ENCODE measurements at places on chromosomes 7 and 10.

- DNase-seq: no peak
Measured at GRCh38 chr10:29317027-29317420, 28.2 kb downstream of the LYZL1 start.

GRCh38 chr10:48468866-48469511, 135.9 kb downstream of the ARHGAP22 start:
- no peak for DNase-seq

- DNase-seq: no peak
Measured at GRCh38 chr7:36726806-36727503, 2.7 kb upstream of the AOAH start.

- DNase-seq: peak; percentile 55
Measured at GRCh38 chr10:62554632-62555199, 180.5 kb downstream of the ZNF365 start.

GRCh38 chr7:15204421-15204820, 301.9 kb upstream of the DGKB start:
- no peak for DNase-seq

GRCh38 chr7:157097056-157097329, 41.7 kb upstream of the UBE3C start:
- no peak for DNase-seq

DNA sequence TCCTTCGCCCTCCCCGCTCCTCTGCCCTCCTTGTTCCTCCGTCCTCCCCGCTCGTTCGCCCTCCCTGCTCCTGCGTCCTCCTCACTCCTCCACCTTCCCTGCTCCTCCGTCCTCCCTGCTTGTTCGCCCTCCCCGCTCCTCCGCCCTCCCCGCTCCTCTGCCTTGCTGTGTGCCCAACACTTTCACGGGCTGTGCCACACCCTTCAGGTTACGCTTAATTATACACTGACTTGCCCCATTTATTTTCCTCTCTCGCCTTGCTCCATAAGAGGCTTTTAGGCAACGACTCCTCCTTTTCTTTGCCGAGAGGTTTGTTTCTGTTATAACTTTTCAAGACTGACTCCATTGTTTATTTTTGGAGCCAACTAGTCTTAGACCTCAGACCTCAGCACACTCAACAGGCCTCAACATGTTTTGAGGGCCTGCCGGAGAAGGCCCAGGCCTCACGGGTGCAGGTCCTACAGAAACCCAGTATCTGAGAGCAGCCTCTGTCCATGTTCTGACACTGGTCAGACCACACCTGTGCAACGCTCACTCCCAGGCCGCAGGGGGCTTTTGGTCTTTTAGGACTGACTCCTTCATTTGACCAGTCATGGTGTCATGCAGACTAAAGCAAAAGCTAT, 18.2 kb upstream of the PRKAG2 start:
- no peak for DNase-seq

GRCh38 chr7:8389593-8390261, 43.7 kb upstream of the NXPH1 start:
- DNase-seq: no peak

DNA sequence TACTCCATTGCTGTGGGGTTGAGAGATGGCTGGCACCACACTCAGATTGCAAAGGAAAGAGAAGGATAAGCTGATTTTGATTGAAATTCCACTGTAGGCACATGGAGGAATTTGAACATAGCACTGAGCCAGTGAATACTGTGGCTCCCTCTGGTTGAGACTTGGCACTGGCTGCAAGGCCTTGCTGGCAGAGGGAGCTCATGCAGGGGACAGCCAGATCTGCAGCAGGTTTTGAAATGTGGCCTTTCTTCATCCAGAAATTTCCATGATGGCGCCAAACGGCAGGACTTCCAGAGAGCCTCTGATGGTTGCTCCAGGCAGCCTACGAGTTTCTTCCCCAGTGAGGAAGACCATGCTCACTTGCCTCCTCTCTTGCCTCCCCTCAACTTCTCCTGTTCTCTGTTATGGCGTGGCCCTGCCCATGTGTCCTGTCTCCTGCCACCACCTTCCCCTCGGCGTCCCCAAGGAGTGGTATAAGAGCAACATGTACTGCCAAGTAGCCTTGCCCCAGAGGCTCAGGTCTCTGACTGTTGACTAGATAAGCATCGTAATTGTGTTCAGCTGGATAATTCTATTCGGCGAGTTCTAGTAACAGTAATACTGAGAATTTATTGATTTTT, 265.6 kb downstream of the CCDC3 start:
- DNase-seq: no peak

GRCh38 chr10:62182595-62182994, 86.0 kb downstream of the RTKN2 start:
- DNase-seq: no peak

DNA sequence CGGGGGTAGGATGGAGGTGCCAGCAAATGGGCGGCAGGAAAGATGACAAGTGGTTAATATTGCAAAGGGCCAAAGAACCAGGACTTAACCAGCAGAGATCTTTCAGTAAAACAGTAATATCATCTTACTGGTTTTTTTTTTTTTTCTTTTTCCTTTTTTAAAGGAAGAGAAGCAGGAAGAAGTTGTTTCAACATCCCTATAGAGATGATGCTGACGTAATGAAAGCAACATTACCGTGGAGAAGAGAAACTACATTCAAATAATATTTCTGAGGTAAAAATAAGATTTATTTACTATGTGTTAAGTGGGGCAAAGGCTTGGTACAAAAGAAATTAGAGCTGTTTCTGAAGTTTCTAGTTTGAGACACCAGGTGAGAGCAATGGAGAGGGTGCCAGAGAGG, 11.0 kb downstream of the MINDY3 start:
- no peak for DNase-seq

- DNase-seq: no peak
Measured at GRCh38 chr7:88226886-88227516, 7.2 kb upstream of the SRI start.

DNA sequence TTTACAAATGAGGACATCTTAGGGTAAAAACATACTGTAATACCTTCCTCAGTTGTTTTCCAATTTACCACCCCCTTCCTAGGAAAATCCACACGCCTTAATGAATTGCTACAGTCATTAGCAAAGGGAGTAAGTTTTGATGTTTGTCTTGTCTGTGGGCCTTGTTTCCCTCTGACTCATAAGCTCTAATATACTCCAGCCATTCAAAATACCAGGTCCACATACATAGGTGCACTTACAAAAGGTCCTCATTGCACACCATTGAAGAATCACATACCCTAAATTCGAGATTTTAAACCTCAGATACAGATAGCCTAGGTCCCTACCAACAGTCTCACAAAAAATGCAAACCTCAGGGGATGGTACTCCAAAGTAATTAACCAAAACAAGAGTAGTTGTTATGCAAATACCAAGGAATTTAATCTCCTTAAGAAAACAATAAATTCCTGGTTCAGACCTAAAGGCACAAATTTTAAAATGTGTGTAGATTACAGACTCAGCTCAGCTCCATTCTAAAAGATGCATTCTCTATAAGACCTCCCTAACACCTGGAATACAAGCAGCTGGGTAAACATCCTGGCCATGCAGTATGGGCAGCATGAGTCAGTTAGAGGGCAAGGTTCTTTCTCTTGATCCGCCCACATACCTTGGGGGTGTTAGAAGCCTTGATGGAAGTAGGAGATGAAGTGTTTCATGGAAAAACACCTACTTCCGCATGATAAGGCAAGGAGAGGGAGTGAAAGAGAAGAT, 3.0 kb upstream of the LIPK start:
- DNase-seq: peak; percentile 37

GRCh38 chr10:57593983-57594573, 673.6 kb downstream of the IPMK start:
- DNase-seq: no peak

GRCh38 chr10:133230387-133231195, 574 bp downstream of the UTF1 start:
- DNase-seq: no peak

DNA sequence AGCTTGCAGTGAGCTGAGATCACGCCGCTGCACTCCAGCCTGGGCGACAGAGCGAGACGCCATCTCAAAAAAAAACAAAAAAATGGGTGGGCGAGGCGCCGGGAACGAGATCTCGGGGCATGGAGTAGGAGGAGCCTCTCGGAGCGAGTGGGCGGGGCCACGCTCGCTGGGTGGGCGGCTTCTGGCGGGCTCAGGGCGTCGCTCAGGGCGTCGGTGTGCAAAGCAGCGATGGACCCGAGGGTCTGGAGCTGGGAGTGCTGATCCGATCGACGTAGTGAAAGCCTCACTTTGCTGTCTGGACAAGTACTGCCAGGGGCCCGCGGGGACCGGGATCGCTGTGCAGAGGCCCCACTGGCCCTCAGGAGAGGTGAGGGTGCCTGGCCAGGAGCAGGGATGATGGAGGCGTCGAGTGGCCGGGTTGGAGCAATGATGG, 22.6 kb upstream of the AMZ1 start:
- DNase-seq: no peak

DNA sequence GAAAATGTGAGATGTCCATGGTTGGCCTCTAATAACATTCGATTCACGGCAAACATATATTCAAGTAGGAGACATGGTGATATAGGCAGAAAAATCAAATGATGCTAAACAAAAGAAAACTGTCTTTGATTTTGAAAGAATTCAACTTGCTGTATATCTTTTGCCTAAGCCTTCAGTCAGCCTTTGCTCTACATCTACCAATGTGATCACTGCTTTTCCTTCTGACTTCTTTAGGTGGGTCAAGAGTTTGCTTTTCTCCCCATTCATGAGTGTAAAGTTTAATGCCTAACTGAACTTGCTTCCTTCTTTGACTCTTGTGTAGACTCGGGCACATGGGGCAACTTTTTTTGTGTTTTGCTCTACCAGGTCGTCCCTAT, 417 bp upstream of the HIF1AN start:
- no peak for DNase-seq

DNA sequence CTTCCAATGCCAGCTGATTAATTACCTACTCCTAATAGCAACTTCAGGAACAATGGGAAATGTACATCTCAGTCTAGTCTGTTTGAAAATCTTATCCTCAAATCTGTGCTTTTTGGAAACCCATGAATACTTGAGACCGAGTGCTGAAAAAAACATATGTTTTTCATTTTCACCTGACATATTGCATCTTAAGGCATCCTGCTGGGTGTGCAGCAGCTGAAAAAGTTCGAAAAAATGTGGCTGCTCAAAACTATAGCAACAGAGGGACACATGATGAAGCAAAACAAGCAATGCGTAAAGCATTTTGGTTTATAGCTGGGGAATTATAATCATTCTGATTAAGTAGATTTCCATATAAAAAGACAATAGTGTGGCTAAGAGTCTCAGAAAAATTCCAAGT, 218.0 kb downstream of the CREB5 start:
- DNase-seq: no peak

GRCh38 chr7:17159500-17160037, 138.9 kb upstream of the AHR start:
- no peak for DNase-seq

DNA sequence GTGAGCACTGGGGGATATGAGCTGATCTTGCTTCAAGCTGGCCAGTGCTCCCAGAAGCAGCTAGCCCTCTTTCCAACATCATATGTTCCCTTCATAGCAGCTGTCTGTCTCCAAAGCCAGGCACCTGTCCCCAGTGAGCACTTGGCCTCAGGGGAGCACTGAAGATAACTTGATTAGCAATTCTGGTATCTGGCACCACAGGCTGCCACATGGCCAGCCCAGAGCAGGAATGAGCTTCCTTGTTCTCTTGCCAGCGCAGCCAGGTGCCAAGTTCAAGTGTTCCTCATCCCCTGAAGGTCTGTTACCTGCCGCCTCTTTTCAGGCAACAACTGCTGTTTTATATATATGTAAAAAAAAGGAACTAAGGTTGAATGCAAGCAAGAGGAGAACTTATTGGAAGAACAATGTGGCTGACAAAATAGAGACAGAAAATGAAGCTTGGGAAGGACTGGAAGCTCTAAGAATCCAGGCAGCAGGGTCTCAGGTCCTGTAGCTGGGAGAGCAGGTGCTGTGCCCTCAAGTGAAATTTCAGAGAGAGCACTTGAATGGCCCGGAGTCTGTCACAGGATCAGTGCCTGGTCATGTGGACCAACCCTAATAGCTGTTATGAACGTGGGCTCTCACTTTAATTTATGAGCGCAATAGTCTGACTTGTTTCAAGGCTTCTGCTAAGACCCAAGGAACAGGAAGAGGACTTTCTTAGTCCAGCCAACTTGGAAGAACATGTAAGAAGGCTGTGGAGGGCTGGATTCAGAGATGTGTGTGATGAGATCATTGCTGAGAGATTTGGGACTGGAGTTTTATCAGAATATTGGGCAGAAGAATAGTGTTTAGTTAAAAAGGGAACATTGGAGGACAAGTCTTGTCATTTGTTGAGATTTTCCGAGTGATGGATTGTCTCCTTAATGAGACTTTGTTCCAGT, 267.2 kb downstream of the GLRX3 start:
- no peak for DNase-seq

- peak; percentile 36 for DNase-seq
Measured at GRCh38 chr10:110498087-110498981, 627 bp downstream of the DUSP5 start.

DNA sequence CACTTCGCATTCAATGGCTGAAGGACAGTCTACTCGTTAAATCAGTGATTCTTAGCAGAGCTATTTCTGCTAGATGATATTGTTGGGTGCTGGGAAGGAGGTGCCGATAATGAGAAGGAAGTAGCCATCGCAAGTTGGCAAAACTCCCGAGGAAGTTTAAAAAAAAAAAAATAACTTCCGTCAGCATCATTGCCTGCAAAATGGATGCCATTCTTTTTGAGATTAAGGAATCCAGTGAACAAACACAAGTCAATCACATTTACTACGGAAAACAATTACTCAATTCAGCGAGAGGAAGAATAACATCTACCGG, 74.4 kb upstream of the SFMBT2 start:
- no peak for DNase-seq

DNA sequence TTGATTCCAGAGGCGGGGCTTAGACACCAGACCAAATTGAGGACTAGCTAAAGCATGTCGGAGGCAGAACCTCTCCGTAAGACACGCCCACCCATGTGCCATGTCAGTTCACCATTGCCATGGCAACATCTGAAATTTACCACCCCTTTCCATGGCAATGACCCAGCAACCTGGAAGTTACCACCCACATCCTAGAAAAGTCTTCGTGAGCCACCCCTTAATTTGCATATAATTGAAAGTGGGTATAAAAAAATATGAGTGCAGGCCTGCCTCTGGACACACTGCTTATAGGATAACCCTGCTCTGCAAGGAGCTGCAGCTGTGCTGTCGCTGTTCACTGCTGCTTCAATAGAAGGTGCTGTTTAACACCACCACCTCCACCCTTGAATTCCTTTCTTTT, 28.0 kb downstream of the TMEM270 start:
- no peak for DNase-seq

DNA sequence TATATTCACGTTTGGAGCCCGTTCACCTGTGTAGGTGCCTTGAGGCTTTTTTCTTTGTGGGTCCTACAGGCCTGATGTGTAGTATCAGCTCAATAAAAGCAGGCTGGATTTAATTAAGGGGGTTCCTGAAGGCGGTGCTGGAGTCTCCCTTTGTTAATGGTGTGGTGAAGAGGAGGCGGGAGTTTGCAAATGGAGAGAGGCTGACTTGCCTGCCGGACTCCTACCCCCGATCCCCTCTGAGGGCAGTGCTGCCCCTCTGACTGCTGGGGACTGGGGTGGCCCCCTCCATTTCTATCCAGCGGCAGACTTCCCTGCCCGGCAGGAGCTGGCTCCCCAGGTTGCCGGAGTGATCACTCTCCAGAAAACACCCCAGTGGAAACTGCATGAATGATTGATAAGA, 45.1 kb downstream of the ZMIZ1 start:
- DNase-seq: no peak

GRCh38 chr7:41010967-41011366, 691.9 kb downstream of the INHBA start:
- DNase-seq: no peak

GRCh38 chr10:91901784-91902677, 7.3 kb downstream of the FGFBP3 start:
- no peak for DNase-seq

- no peak for DNase-seq
Measured at GRCh38 chr10:103499881-103500280, 6.4 kb downstream of the NEURL1 start.

GRCh38 chr7:142718313-142718712, 31.0 kb upstream of the PRSS1 start:
- no peak for DNase-seq

All from COR-L47 (cell line).